ENCODE measurements at places on chromosomes 1 and 21.

DNA sequence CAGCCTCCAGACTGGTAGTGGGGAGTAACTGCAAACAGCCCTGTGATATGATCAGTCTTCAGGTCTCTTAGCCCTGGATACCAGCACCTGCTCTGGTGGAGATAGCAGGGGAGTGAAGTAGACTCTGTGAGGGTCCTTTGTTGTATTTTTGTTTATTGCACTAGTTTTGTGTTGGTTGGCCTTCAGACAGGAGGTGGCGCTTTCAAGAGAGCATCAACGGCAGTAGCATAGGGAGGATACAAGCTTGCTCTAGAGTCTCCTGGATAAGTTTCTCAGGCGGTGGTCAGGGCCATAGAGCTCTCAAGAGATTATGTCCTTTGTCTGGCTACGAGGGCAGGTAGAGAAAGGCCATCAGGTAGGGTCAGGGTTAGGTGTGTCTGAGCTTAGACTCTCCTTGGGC is 116.4 kb downstream of the USH2A start:
- DNase-seq = no peak

DNA sequence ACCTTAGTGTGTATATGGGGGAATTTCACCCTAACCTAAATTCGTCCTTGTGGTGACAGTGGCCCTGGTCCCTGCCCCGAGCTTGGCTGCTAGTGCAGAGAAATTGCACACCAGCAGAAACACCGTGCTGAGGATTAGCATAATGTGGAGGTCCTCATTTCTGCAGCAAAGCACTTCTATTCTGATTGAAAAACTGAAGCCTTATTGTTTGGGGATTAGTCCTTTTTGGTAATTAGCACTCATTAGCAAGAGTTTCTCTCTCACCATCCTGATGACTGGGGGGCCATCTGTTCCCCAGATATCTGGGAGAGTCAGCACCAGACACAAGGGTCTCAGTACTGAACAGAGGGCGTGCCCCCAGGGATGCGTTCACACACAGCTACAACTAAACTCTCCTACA is 55.2 kb downstream of the AJAP1 start:
- DNase-seq = no peak

- DNase-seq = no peak
These were observed 72.1 kb downstream of the SKI start for GRCh38 chr1:2300004-2300771.

DNA sequence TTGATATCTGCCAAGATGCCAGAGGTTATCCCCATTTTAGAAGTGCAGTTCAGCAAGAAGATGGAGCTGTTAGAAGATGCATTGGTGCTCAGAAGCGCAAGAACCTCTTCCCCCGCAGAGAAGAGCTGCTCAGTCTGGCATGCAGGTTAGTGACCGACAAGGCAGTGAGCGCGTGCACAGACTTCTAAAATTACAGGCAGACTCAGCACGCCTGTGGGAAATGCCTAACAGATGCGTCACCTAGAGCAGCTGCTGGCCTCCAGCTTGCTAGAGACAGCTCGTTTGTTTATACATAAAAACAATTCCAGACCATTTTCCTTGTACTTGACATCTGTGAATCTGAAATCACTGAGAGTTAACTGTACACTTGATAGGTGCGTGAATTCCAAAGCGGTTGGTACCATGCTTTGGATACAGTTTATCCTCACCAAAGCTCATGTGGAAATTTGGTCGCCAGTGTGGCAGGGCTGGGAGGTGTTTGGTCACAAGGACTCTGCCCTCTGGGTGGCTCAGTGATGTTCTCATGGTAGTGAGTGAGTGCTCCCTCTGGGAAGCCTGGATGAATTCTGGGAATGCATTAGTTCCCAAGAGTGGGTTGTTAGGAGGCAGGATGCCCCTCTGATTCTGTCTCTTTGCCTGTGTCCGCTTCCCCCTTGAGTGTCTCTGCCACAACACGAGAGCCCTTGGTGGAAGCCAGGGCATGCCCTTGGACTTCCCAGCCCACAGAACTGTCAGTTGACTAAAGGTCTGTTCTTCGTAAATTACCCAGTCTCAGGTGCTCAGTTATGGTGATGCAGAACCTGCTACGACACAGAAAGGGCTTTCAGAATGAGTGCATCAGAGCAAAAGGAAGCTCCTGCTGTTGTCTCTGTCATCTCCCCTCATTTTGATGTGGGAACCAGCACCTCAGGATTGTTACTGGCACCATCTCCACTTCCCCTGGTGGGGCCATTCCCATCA is 24.4 kb downstream of the SNAP47 start:
- no peak for DNase-seq

DNA sequence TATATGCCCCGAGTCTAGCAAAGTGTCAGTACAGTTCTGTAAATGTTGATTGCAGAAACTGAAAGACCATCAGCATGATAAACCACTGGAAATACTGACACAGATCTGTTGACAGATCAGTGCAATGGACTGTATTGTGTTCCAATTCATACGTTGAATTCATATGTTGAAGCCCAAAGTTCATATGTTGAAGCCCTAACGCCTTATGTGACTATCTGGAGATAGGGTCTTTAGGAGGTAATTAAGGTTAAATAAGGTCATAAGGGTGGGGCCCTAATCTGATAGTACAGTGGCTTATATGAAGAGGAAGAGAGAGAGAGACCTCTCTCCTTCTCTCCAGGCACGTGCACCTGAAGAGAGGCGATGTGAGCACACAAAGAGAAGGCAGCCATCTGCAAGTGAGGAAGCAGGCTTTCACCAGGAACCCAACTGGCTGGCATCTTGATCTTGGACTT is 144.7 kb downstream of the MRPL39 start:
- no peak for DNase-seq

- no peak for DNase-seq
These were observed 14.3 kb downstream of the RC3H1 start for GRCh38 chr1:174007851-174008250.

- no peak for DNase-seq
These were observed 6.8 kb downstream of the MX1 start for GRCh38 chr21:41432562-41433460.

DNA sequence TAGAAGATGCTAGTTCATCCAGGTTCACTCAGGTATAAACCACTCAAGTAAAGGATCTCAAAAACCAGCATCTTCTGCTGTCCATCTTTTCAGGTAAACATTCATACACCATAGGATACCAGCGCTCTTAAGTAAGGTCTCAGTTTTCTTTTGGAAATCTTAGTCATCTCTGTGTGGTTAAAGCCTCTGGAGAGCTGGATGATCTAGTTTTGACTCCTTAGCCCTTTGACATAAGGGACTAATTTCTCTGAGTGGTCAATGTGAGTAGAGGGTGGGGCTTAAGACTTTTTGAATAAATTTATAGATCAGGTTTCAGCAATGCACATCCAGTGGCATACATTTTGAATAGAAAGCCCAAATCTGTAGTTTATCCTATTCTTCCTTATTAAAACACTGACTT is 92.3 kb downstream of the CTH start:
- no peak for DNase-seq

- no peak for DNase-seq
These were observed 137.9 kb downstream of the SLC45A1 start for GRCh38 chr1:8455700-8456307.

- no peak for DNase-seq
These were observed 238.6 kb downstream of the DUSP10 start for GRCh38 chr1:221503268-221503667.
